HepG2 (cell line): ENCODE measurements at places on chromosomes 1 and 21. TPM values are rescaled to one million over a fixed set of nuclear protein-coding genes. Genes with fewer than 3 reads are reported as not detected.

The TMEM269 gene
- 0.15 and 0.24 TPM in 2 replicates for total RNA-seq

The GFI1 gene
- total RNA-seq, result 10.0 and 10.3 TPM in 2 replicates

The RPTN gene
- total RNA-seq, result not detected in 2 replicates

The CHRM3 gene
- not detected in 2 replicates for total RNA-seq

The SYCP1 gene
- not detected in 2 replicates for total RNA-seq

The NBPF6 gene
- not detected in 2 replicates for total RNA-seq

The SELENBP1 gene
- total RNA-seq, result 29.0 and 30.2 TPM in 2 replicates

The ELAVL4 gene
- not detected in 2 replicates for total RNA-seq

The HTR6 gene
- total RNA-seq, result 0.04 TPM in 1 of 2 replicates, not detected in the other
